ENCODE measurements at places on chromosomes 1 and 21.

DNA sequence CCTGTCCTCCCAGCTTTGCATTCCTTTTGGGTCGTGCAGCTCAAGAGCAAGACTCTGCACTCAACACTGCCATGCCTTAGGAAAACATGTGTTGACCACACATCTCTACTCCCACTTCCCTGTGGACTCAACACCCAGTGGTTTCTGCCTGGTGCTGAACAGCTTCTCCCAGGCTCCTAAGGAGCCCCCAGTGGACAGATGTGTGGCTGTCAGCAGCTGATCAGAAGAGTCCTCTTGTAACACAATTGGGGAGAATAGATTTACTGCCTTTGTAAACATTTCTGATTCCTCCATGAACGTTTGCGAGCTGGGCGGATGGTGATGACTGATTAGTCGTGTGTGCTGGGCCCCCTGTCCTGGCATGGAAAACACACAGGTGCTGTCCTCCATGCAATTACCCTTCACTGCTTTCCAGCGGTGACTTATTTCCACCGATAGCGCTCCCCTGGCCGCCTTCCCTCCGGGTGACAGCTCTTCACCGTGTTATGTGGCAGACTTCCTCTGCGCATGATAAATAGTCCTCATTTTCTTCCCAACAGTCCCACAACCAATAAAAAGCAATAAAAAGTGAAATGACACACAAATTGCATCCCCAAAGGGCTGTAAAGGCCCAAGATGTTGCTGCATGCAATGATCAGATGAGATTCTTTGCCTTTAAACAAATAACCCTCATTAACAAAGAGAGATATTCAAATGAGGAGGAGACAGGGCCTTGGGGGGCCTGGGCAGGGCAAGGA is 249.4 kb upstream of the AJAP1 start:
- DNase-seq = no peak

DNA sequence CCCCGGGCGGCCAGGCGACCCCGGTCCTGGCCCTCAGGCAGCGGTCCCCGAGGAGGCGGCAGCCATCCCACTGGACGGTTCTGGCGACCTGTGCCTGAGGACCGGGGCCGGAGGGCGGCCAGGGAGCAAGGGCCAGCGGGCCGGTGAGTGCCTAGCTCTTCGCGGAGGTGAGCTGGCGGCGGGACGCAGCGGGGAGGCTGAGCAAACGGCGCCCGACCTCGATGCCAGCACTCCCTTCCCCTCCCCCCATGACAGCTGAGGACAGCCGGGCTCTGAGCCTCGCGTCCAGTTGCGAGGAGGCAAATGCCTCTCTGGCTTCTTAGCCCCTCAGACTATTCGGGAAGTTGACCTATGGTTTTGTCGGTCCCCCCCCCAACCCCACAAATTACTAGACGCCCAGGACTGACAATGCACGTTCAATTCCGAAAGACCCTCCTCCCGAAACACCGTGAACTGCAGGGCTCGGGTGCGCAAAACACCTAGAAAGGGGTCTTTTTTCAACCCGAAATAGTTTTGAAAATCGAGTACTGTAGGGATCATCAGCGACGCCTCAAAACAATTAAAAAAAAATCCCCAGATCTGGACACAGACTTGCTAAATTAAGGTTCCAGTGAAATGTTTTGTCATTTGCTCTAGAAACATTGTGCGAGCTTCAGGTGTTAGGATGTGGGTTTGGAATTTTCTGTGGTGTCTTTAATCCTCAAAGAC is 8.3 kb downstream of the CDKN2C start:
- no peak for DNase-seq

DNA sequence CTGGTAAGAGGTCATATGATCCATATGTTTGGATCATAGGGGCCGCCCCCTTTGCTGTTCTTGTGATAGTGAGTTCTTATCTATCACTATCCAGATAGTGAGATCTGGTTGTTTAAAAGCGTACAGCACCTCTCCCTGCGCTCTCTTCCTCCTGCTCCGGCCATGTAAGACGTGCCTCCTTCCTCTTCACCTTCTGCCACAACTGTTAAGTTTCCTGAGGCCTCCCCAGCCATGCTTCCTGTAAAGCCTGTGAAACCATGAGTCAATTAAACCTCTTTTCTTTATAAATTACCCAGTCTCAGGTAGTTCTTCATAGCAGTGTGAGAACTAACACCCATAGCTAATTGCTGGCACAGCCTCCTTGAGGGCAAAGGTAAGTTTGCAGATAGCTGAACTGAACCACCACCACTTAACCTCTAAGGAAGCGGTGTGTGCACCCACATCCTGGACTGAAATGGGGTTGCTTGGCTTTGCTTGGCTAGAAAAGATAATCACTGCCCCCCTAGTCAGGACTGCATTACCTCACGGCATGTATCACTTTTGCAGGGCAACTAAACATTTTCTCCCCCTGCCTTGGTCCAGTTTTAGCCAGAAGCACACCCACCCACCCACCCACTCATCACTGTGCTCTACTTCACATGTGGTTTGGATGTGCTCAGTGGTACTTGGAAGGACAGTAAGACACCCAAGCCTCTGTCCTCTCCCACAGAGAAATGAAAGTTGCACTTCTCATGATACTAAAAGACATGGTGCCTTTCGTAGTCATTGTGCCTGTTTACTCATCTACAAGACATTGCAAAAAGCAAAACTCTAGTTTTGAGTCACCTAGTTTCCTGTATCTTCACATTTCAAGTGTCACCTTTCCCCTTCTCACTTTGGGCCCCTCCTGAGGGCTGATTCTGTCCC is 23.1 kb upstream of the PTAFR start:
- DNase-seq = peak; percentile 34

DNA sequence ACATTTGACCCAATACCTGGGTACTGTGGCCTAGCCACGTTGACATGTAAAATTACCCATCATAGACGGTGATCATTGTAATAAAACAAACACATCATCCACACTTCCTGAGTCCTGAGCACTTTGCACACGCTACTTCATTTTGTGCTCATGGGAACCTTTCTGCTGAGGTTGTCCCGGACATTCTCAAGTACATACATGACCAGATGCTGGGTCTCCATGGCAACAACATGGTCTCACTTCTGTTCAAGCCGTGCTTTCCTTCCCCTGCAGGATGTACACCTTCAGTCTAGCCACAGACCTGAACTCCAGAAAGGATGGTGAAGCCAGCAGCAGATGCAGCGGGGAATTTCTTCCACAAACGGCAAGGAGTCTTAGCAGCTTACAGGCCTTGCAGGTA is 22.7 kb downstream of the UBASH3A start:
- DNase-seq = no peak

DNA sequence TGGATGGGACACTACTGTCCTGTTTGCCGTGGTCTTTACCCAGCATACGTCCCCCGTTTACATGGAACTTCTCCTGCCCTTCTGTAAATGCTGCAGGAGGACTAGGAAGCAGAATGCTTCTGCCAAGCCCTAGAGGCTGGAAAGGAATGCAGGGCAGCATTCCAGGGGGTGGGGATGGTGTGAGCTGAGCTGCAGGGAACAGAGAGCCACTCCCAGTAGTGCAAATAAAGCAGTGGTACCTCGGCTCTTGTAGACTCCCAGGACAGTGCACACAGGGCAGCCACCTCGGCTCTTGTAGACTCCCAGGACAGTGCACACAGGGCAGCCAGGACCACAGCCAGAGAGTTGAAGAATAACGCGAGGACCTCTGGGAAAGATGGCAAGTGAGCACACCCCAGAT is 35.4 kb downstream of the PTPRU start:
- no peak for DNase-seq

DNA sequence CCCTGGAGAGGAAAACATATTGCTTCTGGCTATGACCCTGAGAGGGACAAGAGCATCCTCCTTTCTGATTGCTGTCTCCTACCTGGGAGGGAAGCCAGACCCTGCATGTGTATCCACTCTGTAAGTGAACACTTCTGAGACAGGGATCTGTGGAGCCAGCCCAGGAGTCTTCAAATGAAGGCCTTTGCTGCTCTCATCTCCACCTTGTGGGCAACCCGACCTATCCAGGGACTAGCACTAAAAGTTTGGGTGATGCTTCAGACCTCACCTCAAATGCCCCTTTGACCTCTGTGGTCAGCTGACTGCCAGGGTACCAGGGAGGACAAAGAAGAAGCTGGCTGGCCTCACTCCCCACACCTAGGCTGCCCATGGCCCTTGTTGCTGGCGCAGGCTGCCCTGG is 64.7 kb downstream of the KCND3 start:
- no peak for DNase-seq

- no peak for DNase-seq
Measured at GRCh38 chr1:71014178-71014579, 33.4 kb downstream of the PTGER3 start.

DNA sequence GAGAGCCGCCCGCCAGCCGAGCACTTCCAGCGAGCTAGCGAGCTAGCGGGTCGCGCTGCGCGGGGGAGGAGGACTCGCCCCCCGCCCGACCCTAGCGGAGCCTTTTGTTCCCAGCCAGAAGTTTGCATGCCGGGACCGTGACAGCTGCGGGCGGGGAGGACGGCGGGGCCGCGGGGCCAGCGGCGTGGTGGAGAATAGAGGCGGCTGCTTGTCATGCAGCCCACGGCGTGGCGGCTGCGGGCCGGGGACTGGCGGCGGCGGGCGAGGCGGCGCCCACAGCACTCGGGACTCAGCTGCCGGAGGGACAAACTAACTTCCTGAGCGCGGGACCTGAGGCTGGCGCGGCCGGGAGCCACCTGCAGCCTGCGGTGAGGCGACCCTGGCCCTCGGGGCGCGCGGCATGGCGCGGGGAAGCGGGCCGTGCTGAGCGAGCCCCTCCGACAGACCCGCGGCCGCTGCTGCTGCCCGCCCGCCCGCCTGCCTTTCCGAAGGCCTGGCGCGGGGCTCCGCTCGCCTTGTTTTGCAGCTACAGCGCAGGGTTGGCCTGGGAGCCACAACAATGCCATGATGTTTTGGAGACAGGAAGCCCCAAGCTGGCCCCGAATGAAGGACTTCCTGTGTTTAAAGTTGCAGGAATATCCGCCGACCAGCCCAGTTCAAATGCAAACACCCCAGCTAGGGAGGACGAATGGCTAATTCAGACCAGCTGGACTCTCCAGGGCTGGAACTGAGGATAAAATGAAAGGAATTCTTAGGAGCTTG is 82.2 kb upstream of the BMP8A start:
- DNase-seq = no peak

DNA sequence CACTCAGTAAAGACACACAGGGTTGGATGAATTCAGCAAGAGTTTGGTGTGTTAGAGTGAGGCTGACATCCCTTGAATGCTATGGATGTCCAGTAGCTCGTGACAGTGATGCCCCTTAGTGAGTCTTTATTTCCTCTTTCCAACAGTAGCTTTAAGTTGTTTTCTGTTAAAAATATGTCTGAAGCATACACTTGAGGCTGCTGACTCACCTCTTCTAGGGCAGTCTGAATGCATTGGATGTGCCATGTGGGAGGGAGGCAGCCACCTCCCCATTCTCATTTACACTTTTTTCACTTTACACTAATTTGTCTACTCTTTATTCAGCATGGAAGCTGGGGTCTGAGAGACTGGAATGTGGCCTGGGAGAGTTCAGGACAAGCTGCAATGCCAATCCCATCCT is 17.6 kb downstream of the NOS1AP start:
- DNase-seq = no peak

DNA sequence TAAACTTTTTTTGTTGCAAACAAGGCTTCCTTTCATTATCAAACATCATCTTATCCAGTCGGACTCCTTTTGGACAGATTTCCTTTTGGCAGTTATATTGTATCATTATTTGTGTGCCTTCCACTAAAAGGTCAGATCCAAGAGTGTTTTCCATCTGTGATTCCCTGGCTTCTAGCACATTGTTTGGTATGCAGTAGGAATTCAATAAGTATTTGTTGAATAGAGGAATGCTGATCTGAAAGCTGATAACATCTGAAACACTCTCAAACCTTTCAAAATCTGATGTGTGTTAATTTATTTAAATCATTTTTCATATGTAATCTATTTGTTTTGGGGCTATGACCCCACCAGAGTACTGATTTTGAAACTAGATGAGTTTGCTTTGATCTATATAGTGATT is 39.0 kb downstream of the NDC1 start:
- DNase-seq = no peak

GRCh38 chr1:115793162-115793561 is 24.6 kb upstream of the CASQ2 start:
- no peak for DNase-seq

GRCh38 chr1:85295006-85295431 is 18.6 kb upstream of the BCL10 start:
- no peak for DNase-seq

DNA sequence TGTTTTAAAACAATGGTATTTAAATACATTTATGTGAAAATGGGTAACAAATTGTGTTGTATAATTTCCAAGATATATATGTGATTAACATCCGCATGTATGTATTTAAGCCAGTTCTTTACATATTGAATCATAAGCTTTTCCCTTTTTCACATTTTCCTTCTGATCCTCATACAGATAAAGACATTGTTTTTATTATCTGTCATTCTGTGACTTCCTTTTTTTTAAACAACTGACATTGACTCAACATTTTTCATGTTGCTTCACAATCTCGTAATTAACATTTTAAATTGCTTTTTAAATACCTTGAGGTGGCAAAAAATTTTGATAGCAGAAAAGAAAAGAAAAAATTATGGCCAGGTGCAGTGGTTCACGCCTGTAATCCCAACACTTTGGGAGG is 1.4 kb downstream of the STXBP3 start:
- DNase-seq = no peak

DNA sequence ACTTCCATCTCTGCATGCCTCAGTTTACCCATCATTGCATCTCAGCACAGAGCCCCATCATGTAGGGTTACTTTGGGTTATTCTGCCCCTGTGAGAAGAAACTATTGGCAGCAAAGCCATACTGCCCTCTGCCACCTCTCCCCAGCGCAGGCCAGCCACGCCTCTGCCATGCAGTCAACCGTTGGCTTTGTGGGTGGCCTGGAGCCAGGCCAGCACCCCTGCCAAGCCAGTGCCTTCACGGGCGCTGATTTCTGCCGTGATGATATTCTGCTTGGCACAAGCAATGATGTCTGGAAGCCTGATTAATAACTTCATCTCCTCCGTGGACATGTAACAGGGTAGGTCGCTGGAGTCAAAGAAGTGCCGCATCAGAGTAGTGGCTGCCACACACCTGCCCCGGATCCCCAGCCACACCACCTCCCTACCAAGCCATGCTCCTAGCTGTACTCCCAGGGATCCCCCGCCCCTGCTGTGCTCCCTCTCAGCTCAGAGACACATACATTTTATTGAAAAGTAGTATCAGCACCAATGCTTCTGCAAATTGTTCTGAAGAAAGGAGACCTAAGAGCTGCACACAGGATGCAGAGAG is 15.0 kb upstream of the CEP85 start:
- no peak for DNase-seq

DNA sequence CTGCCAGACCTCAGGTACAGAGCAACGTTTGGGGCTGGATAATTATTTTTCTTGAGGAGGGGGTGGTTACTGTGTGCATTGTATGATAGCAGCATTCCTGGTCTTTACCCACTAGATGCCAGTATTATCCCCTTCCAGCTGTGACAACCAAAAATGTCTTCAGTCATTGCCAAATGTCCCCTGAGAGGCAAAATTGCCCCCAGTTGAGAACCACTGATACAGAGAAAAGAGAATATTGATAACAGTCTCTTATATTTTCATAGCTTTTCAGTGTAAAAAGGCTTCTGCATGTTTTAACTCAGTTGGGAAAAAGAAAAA is 51.8 kb upstream of the SYT14 start:
- no peak for DNase-seq

- DNase-seq = peak; percentile 56
Measured at GRCh38 chr1:207963427-207964194, 52.7 kb upstream of the CD34 start.
